ENCODE measurements at places on chromosomes 11 and 22.

DNA sequence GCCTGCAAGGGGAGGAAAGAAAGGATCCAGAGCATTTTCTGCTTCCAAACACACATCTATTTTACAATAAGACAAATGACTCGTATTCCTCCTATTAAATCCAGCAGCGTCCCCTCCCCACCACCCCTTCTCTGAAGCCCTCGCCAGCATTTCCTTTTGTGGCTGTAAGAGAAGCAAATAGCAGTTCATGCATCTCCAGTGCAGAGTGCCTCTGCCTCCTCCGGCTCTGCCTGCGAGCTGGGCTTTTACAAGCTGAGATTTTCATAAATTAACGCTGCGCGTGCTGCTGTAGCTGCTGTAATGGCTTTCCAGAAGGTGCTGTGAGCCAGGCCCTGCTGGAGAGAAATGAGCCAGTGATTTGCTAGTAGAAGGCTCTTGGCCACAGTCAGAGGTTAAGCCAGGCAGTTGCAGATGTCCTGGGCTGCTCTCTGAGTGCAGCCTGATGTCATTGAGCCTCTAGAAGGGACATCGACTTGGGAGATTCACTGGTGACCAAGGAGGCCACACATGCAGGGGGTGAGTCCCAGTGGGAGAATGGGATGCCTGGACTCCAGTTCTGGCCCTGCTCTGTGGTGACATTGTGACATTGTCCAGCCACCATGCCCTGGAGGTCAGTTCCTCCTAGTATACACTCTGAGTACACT, 134.5 kb upstream of the NAV2 start:
- DNase-seq: peak; percentile 73

- no peak for DNase-seq
Measured at GRCh38 chr11:132087148-132087547, 716.7 kb downstream of the NTM start.

GRCh38 chr11:79352349-79352703, 88.5 kb downstream of the TENM4 start:
- no peak for DNase-seq

- no peak for DNase-seq
Measured at GRCh38 chr22:29569011-29569678, 11.8 kb downstream of the NIPSNAP1 start.

DNA sequence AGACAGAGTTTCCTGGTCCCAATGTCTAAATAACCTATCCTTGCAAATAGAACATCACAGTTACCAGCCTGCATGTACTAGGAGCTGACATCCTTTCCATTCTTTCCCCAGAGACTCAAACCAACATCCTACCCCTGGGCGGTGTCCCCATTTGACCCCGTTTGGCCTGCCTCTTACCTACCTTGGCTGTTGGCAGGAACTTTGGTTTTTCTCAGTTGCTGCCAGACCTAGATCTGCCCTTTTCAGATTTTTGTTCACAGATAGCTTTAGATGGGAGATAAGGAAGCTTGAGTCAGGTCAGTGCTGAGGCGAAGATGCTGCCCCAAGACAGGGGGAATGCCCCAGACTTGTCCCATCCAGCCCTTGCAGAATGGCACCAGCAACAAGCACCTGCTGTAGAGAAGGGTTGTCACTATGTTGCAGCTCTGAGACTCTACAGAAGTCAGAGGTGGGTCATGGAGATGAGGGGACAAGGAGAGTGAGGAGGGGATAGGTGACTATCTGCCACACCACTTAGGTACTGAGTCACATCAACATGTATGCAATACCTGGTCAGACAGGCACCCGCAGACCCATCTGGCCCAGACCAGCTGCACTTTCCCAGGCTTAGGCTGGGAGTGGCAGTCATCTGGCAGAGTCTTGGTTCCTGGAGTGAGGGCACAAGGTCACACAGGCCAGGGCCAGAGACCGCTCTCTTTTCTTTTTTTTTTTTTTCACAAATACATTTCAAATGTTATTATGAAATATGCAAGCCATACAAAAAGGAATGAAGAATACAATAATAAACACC, 61.5 kb upstream of the POU2AF1 start:
- no peak for DNase-seq

All from uterus (tissue), 4 donors.